ENCODE measurements at places on chromosomes 7 and 10.

DNA sequence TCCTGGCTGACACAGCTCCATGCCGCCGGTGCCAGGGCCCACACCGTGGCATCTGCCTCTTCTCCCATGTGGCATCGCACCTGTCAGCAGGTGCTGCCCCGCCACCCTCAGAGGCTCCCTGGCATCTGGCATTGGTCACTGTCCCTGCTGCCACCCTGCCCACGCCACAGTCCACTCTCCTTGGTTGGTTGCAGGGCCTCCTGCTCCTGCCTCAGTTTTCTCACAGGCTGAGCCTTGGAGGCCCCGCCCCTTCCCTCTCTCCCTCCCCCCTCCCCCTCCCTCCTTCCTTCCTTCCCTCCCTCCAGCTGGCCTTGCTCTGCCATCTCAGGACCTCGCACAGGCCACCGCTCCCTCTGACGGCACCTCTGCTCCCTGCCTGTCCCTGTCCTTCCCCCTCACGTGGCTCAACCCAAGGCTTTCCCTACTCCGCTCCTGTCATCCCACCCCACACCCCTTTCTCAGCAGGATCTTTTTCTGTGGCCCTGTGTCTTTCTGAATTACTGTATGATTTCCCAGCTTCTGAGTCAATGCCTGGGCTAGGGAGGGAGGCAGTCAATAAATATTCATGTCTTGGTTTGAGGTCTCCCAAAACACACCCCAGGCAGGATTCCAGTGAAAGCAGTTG lies 87.4 kb downstream of the INPP5A start:
- DNase-seq: no peak

DNA sequence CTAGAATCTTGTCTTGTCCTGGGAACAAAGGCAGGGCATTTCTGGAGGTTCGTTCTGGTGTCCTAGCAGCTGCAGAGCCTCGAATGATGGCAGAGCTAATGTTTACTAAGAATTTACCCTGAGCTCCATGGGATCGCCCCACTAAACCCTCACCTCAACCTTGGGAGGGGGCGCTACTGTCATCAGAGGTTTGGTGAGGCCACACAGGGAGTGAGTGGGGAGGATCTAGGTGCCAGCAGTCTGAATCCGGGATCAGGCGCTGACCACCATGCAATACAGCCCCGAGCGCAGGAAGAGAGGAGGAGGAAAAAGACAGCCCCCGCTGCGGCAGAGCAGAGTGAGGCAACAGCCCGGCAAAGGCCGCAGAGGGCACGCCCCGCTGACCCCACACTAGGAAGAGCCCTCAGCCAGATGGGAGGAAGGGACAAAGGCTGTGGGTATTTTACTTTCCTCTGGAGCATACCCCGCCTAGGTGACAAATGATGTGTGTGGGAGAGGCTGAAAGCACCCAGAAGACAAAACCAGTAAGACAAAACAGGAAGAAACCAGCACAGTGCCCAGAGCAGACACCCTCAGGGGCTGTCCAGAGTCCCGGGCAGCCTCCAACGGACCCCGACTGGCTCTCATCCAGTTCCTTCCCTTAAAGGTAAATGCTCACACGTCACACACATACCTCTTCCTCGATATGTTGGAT lies 103.5 kb downstream of the FAM53B start:
- DNase-seq: no peak

GRCh38 chr7:22001345-22002004 lies 55.8 kb upstream of the CDCA7L start:
- peak; percentile 87 for DNase-seq

- DNase-seq: peak; percentile 51
Measured at GRCh38 chr10:75111907-75112679, 637 bp downstream of the SAMD8 start.

DNA sequence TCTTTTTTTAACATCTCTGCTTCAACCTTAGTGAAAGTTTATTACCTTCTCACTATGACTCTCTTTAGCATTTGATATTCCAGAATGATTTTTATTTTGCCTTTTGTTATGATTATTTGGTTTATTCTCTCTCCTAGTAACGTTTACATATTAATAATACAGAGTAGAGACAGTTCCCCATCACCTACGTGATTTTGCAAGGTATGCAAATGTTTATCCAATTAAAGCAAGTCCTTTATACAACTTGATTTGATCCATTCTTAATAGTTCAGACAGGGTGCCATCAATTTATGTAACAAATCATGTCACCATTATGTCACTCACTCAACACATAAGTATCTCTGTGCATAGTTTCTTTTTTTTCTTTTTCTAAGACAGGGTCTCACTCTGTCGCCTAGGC lies 26.2 kb downstream of the ECD start:
- DNase-seq: no peak

GRCh38 chr7:132066761-132067171 lies 509.5 kb downstream of the PLXNA4 start:
- DNase-seq: peak; percentile 27

GRCh38 chr7:25333296-25333928 lies 105.1 kb upstream of the NPVF start:
- no peak for DNase-seq
